Omental fat pad (tissue), 4 donors: ENCODE measurements at places on chromosomes 2 and 18.

DNA sequence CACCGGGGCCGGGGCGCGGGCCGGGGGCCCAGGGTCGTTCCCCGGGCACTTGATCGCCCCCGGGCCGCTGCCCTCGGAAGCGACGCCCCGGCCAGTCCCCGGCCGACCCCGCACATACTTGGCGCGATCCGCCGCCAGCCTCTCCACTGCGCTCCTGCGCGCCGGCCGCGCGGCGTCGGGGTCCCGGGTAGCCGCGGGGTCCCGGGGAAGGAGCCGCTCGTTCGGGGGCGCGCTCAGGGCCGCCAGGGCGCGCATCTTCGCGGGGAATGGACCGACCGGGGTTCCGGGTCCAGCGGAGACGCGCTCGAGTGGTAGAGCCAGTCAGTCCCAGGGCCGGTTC is 204 bp downstream of the FAM110C start:
- no peak for DNase-seq

GRCh38 chr2:177767768-177768167 is 304.8 kb downstream of the PDE11A start:
- DNase-seq, result no peak

GRCh38 chr2:181234487-181234891 is 222.7 kb upstream of the ITGA4 start:
- no peak for DNase-seq

GRCh38 chr2:111054791-111055691 is 65.7 kb upstream of the BCL2L11 start:
- DNase-seq, result no peak

DNA sequence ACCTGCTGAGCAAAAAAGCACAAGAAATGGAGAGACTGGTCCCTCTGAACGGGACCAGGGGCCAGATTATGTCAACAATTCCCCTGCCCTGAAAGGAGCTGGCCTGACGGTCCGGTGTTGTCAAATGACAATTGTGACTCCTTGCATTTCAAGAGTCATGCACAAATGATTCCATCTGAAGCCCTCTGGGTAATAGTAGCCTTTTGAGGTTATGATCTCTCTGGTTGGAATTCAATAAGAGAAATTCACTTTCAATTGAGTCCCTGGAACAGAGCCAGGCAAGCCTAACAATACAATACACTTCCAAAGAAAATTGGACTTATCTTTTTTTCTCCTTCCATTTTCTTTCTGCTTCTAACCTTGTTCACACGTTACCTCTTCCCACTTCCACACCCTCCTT is 116.9 kb downstream of the C1D start:
- DNase-seq, result no peak

DNA sequence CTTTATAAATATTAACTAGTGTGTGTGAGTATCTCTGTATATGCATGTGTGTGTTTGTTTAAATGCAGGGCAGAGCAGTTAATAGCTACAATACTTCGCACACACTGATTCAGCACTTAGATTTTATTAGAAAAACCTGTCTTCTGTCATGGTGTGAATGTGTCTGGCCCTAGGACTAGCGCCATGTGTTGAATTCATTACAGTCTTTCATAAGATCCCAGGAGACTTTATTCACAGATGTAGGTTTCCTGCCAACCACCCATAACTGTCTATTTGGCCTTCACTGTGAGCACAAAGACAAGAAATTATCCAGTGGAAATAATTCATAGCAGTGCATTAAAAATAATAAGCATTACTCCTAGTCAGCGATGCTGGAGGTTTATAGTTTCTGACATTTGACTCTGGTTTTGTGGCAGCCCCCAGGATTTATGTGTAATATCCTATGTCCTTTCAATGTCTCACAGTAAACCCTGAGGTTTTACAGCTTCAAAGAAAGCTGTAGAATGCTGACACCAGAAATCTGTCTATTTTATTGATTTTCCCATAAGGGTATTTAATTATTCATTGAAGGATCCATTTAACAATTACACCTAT is 93.9 kb downstream of the ZNF804A start:
- DNase-seq, result no peak

GRCh38 chr2:219775506-219775905 is 148.1 kb downstream of the SLC4A3 start:
- DNase-seq, result no peak

GRCh38 chr2:227655454-227655853 is 11.2 kb upstream of the SCYGR5 start:
- no peak for DNase-seq

DNA sequence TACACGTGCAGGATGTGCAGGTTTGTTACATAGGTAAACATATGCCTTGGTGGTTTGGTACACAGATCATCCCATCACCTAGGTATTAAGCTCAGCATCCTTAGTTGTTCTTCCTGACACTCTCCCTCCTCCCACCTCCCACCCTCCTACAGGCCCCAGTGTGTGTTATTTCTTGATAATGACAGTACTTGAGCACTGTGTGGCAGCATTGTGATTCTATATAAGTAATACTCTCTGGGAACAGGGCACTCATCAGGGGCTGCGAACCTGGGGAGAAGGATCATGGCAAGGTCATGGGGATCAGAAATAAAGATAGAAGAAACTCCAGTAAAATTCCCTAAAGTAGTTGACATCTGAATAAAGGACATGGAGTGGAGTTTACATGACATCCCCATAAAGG is 1256.2 kb upstream of the CRIM1 start:
- no peak for DNase-seq

DNA sequence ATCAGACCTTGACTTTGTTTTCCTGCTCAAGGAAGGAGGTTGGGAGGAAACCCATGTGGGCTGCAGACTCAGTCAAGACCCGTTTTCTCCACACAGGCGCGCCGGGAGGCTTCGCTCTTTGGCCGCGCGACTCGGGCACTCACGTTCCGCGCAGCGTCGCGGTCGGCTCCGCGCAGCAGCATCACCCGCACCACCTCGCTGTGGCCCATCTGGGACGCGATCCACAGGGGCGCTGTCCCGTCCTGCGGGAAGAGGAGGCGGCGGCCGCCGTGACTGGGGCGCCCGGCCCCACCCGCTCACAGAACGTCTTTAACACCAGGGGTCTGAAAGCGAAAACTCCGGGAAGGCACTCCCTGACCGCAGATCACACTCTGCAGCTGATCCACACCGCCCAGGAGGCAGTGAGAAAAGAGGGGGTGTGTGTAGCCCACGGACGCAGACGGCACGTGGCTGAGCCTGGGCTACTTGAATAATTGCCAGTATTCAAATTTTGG is 33.1 kb upstream of the NPC1 start:
- no peak for DNase-seq

DNA sequence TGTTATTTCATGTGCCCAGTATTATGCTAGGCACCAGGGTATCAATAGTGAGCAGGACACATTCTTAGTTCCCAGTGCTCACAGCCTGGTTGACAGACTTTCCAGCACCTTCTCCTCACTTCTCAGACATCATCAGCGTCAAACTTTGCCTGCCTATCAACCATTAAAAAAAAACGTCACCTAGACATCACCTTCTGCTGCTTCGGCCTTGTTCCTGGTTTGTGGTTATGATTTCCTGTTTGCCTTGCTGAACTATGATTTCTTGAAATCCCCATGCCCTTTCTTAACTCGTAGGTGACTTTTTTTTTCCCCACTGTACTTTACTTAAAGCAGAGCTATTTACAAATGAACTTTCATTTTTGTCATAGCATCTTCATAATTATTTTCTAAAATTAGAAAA is 60.4 kb upstream of the NABP1 start:
- no peak for DNase-seq

GRCh38 chr2:239893236-239893515 is 132.0 kb downstream of the NDUFA10 start:
- no peak for DNase-seq

GRCh38 chr2:113894156-113894743 is 4.4 kb downstream of the ACTR3 start:
- no peak for DNase-seq

DNA sequence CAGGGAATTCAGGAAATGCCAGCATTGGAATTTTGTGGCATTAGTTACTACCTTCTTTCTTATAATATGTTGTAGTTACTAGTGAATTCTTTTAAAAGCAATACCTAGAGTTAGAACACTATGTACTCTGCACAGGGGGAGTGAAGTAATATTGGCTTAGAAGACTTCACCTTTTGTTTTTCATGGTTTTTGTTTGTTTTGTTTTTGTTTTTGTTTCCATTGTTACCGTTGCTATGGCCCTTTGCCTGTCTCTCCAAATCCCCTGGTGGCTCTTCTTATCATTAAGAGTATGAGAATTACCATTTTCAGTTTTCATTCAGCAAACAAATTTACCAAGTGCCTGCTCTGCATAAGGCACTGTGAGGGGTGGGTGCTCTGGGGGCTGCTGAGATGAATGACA is 160.1 kb downstream of the HAUS1 start:
- DNase-seq, result no peak

DNA sequence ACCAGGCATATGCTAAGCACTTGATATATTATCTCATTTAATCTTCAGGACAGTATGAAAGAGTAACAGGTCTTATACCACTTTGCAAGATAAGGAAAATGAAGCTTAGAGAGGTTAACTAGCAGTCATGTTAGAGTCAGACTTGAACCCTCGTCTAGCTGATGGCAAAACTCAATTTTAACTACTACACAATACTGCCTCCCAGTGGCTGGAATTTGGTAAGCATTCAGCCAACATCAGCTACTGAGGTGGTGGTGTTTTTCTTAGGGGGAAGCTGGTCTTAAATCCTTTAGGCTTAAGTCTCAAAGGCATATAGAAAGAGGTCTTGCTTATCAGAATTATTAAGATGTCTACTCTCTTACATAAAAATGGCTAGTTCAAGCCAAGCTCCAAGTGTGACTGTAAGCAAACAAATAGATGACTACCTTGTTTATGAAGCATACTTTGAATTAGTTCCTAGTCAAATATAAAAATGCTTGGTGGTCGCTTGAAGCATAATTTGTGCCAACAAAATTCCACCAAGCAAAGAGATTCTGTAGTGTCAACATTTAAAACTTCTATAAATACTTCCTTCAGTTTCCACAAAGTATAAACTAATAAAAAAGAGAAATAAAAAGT is 325.4 kb upstream of the FIGN start:
- DNase-seq, result no peak

DNA sequence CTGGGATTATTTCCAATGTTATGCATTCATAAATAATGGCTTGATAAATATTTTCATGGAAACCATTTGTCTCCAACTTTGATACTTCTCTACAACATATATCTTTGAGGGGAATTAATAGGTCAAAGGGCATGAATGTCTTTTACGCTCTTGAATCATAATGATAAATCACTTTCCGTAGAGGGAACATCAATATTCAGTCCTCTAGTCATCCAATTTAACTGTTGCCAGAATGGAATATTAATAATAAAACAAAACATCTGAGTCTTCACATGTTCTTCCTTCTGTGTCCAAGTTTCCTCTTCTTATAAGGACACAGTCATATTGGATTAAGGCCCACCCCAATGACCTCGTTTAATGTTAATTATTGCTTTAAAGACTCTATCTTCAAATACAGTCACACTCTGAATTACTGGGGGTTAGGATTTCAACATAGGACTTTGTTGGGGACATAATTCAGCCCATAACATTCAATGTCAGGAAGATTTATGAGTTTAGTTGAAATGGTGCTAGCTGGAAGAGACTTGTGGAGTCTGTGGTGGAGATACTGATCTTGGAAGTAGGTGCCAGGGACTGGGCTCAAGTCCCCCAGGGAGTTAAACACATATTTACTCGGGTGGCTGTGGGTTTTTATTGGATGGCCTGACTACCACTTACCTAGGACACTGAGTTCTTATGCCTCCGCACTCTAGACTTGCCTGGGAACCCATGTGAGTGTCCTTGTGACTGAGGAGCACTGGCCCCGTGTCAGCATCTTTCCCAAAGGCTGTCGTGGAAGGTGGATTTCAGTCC is 85.0 kb upstream of the SEC11C start:
- no peak for DNase-seq

DNA sequence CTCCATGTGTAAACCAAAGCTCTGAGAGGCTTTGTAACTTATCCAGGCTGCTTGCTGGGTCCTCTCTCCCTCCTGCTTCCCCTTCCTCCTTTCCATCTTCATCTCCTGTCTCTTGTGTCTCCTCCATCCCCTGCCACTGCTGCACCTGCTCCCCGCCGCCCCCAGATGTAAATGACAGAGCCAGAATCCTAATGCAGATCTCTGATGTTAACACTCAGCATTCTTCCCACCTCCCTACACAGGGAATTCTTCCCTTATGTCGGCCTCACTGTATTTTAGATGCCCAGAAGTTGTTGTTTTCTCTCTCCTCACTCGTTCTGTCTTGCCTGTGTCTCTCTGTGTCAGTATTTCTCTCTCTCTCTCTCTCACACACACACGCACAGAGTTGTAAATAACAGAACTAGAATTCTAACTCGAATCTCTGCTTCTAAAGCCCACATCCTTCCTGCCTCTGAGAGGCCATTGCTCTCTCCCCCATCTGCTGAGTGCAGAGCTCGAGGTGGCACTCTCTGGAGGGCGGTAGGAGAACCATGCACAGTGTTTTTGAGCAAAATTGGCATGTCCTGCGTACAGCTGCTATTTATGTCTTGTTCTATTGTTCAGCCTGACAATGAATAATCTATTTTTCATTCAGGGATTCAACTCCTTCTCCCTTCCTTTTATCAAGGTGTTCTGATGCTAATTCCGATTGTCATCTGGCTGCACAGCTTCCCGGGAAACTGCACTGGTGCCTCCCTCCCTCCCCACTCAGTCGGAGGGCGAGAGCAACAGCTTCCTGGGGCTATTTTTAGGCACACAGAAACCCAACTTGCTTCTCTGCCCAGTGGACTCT is 219.9 kb downstream of the SH3RF3 start:
- no peak for DNase-seq

DNA sequence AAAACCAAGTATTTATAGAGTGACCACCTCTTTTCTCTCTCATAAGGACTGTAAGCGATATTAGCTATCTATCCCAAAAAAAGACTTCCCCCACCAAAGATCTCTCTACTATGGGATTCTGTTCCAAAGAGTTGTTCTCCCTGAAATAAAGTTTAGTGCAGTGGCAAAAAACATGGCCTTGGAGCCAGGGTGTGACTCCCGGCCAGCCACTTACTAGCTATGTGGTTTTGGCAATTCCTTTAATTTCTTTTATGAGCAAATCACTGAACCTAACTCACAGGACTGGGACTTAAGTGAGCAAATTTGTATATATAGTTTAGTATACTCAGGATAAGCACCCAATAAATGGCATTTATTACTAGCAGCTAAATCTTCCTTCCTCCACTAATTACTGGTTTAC is 42.6 kb downstream of the SESTD1 start:
- no peak for DNase-seq

DNA sequence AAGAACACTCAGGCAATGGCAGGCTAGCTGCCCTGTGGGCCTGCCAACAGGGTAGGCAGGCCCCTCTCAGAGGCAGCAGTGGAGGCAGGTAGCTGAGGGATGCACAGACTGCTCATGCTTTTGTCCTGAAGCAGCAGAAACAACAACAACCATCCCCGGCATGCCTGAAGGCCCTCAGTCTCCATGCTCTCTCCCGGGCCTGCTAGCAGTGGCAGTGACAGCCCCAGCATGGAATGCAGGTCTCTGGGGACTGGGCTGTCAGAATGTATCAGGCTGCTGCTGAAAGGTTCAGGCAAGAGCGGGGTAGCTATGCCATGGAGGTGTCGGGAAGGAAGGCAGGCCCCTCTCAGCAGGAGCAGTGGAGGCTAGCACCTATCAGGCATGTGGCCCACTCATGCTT is 209.8 kb downstream of the KCNJ3 start:
- no peak for DNase-seq
